Thoracic aorta (tissue), 2 donors: ENCODE measurements at places on chromosomes 5 and 9. TPM values are rescaled to one million over a fixed set of nuclear protein-coding genes. Genes with fewer than 3 reads are reported as not detected.

The RASGEF1C gene
- not detected for total RNA-seq

DNA sequence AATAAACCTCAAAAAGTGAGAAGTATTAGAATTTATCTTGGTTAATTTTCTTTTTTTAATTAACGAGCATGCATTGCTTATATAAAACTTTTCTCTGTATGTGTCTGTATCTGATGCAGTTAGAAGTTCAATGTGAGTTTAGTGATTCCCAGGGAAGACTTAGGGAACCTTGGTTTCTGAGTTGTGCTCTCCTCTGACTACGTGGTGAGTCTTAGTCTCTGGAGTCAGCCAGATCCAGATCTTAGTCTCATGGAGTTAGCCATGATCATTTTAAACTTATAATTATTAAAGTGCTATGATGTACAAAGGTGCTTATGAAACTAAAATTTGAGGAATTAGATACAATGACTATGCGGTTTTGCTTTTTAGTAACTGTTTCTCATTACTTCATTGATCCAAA, 285.3 kb upstream of the DMRT1 start:
- no peak for DNase-seq

GRCh38 chr5:59139695-59140094, 556.8 kb downstream of the RAB3C start:
- DNase-seq, result no peak

- DNase-seq, result no peak
These were observed 30.9 kb upstream of the CPEB4 start for GRCh38 chr5:173857234-173857633.
